ENCODE measurements at places on chromosomes 13 and 19.

DNA sequence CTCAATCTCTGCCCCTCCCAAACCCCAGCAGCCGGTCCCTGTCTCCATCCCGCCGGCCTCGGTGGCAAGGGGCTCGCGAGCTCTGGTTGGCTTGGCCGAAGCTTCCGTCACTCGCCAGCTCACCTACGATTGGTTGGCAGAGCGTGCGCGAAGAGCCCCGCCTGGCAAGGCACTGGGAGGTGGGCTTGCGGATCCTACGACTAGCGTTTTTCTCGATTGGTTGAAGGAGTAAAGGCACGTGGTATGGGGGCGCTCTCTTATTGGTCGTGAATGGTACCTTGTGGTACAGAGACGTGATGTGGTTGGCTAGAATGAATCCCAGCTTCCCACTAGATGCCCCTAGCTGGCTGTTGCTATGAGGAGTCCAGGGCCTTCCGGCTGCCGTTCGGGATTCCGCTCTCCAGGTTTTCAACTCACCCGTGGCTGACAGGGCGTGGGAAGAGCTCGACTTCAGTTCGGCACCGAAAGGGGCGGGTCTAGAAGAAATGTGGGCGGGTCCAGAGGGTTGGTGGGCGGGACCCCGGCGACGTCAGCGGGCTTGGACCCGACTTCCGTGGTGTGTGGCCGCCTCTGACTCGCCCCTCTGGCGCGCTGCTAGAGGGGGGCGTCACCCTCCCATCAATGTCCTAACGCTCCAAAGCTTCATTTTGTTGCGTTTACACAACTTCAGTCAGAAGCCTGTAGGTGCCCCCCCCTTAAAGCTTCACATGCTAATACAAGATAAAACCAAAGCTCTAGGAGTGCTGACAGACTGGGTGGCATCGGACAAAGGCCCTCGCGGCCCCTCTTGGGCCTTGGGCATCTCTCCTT lies 847 bp upstream of the RAP2A start:
- peak; percentile 100 for DNase-seq

GRCh38 chr19:16066611-16067104 lies 9.6 kb upstream of the TPM4 start:
- no peak for DNase-seq

DNA sequence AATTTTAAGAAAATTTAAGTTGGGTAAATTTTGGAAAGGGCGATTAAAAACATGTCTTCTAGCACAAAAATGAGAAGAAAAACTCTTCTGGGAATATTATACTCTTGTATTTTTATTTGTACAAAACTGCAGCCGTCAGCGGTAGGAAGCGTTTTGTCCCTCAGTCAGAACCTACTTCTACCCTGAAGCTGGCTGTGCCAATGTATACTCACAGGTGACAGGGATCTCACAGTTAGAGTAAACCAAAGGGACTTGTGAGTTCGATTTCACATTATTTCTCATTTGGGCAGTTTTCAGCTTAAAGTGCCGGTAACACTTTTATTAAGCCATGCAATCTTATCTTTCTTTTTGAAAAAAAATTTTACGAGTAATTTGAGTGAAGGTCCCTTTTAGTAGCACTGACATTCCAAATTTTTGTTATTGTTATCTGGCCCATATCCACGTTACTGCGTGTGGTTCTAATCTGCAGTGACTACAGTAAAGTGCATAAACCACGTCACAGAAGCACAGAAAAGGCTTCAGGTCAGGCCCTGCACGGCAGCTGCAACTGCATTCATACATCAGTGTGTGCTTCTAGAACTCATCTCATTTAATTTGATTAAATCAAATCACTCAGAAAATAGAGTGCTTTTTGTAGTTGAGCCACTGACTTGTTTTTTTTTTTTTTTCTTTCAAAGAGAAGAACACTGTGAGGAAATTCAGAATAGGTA lies 387.3 kb downstream of the LIG4 start:
- DNase-seq = no peak

DNA sequence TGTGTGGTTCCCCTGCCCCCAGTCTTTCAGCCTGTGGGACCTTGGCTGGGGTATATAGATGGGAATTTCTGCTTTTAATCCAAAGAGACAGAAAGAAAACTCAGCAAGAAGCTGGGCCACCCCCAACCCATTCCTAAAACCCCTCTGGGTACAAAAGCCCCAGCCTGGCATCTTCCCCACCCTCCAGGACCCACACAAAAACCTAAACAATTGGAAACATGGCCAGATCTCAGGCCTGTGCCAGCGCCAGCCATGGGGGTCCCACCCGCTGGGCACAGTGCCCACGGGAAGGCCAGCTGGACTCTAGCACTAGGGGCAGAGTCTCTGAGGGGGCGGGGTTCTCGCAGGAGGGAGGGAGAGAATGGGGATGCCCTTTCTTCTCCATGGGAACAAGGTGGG lies 8.6 kb downstream of the LYL1 start:
- DNase-seq = no peak

- DNase-seq = no peak
These were observed 66.2 kb downstream of the FOXO1 start for GRCh38 chr13:40600149-40600751.

GRCh38 chr19:48977061-48977460 lies 12.0 kb downstream of the FTL start:
- no peak for DNase-seq

GRCh38 chr13:87274209-87274819 lies 396.9 kb upstream of the SLITRK5 start:
- peak; percentile 81 for DNase-seq

DNA sequence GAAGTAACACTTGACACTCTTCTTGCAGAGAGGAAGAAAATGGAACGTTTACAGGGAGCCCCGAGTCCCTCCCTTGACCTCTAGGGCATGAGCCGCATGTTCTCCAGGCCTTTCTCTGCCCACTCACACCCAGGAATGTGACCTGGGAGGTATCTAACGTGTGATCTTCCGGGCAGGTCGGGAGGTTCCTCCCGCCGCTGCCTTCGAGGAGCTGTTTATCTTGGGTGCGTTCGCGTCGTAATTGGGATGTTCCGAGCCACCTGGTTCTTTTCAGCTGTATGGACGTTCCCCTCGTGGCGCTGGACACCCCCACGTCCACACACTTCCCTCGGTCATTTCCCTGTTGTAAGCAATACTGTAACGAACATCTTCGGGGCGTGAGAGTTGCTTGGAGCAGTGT lies 13.6 kb downstream of the ARID3A start:
- DNase-seq = no peak

- DNase-seq = peak; percentile 74
These were observed 185.9 kb downstream of the LHFPL6 start for GRCh38 chr13:39417131-39417530.

- DNase-seq = no peak
These were observed 197.2 kb downstream of the NUFIP1 start for GRCh38 chr13:44792096-44792495.

GRCh38 chr13:49527123-49527522 lies 31.4 kb downstream of the PHF11 start:
- no peak for DNase-seq

GRCh38 chr13:35865341-35866240 lies 265.6 kb downstream of the DCLK1 start:
- DNase-seq = no peak

DNA sequence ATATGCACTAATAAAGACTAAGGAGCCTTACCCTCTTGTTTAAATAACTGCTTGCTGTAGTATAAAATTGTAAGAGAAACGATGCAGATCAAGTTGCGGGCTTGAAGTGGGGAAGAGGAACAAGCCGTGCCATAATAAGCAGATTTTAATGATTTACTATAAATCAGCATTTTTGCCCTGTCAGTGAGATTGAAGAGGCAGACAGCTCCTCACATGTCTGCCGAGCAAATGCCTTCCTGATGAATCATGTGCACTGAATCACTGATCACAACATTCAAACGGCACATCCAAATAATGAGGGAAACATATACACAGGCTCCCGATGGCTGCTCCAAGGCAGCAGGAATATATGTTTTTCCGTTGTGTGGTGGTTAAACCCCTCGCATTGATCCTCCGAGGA lies 282.9 kb downstream of the TSHZ3 start:
- DNase-seq = no peak

- DNase-seq = no peak
These were observed 9.1 kb downstream of the ZMYM2 start for GRCh38 chr13:19967621-19968020.

- no peak for DNase-seq
These were observed 19.1 kb upstream of the SPATA13 start for GRCh38 chr13:24141333-24141910.

DNA sequence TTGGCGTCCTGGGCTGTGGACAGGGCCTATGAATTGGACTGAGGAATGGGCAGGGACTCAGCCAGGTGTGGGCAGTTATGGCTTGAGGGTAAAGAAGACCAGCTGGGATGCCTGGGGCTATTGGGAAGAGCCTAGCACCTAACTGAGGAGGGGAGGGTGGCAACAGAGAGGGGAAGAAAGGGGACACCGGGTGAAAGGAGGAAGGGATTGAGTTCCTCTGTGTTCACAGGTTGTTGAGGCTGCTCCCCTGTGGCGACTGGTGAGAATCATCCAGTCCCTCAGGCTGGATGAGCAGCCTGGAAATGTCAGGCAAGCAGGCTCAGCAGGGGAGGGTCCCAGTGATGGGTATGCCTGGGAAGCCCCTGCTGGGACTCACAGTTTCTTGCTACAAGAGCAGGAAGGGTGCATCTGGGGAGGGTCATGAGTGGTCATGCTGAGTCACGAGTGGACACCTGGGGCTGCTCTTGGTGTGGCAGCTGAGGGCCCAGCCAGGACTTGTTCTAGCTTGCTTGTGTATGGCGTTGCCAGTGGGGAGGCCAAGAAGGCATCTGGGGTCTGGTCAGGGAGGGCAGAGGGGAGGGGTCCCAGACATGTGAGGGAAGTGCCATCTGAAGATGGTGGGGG lies 1.4 kb downstream of the ZNF324 start:
- DNase-seq = no peak

DNA sequence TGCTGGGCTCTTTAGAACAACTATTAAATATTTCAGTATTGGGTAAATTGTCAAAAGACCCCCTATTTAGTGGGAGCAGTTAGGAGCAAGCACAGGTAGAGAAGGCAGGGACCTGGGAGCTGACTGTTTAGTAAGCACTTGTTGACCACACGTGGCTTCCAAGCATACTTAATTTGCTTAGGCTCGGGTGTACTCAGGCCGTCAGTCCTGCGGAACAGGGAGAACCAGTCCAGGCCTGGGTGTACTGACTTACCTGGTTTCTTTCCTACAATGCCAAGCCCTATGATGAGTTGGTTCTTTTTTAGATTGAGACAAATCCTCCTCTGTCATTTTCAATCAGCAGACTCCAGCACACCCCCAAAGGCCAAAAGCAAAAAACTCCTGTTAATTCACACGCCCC lies 90.0 kb downstream of the WDFY2 start:
- DNase-seq = no peak

DNA sequence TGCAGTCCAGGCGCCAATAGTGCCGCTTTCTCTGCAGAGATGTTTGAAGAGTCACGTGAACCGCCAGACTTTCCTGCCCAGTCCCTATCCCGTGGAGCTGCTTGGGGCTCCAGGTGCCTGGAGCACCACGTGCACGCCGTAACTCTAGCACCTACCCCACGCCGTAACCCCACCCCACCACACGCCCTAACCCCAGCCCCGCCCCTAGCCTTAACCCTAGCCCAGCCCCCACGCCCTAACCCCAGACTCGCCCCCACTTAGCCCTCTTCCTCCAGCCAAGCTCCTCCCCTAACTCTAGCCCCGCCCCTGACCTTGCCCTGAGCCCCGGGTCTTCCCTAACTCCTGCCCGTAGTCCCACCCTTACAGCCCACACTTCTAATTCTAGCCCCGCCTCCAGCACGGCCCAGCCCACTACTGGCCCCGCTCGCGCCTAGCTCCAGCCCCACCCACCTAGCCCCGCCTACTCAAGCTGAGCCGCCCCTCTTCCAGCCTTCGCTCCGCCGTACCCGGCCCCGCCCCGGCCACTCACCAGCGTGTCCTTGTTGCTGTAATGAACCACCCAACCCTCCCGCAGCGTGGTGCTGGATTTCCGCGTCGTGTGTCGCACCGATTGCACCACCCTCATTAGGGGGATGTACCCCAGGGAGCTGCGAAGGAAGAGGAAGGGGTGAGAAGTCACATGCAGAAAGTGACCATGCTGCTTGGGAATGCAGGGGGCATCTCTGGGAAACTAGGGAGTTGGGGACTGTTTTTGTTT lies 19.5 kb downstream of the PRKD2 start:
- peak; percentile 94 for DNase-seq

- peak; percentile 84 for DNase-seq
These were observed 759 bp downstream of the RB1 start for GRCh38 chr13:48304143-48304876.

- no peak for DNase-seq
These were observed 311.8 kb downstream of the TSHZ3 start for GRCh38 chr19:31037286-31037980.

DNA sequence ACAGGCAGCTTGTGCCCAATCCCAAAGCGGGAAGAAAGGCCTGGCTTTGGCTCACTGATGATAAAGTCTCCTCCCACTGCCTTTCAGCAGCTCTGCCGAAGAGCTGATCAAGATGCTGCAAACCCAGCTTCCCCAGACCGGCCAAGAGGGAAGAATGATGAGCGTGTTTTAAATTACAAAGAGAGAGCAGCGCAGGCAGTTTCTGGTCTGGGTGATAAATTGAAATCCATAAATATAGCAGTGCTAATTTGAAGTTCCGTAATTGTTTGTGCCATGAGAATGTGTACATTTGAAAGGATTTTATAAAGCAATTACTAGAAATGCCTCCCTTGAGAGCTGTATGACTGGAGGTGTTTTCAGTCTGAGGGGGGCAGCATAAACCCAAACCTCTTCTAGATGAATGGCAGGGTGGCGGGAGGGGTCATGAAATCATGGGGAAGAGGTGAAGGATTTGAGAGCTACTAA lies 171.8 kb downstream of the STK24 start:
- peak; percentile 53 for DNase-seq

GRCh38 chr19:14916848-14917247 lies 24.4 kb upstream of the OR7C2 start:
- DNase-seq = no peak

DNA sequence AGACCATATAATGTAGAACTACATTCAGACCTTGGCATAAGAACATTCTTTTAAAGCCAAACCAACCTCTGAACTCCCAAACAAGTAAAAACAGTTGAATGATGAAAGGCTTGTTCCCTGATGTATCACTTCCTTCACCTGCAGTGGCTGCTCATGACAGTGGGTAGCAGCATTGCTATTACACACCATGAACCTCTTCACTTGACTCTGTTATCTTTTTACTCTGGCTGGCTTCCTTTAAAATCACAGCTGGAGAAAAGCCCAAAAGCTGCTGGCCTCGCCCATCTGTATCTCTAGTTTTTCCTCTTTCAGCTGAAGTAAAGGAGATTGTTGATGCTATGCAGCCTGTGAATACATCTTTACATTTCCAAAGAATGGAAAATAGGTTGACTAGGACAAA lies 22.6 kb downstream of the THSD1 start:
- DNase-seq = no peak

- DNase-seq = no peak
These were observed 271.0 kb downstream of the DNAJC15 start for GRCh38 chr13:43294412-43294811.

DNA sequence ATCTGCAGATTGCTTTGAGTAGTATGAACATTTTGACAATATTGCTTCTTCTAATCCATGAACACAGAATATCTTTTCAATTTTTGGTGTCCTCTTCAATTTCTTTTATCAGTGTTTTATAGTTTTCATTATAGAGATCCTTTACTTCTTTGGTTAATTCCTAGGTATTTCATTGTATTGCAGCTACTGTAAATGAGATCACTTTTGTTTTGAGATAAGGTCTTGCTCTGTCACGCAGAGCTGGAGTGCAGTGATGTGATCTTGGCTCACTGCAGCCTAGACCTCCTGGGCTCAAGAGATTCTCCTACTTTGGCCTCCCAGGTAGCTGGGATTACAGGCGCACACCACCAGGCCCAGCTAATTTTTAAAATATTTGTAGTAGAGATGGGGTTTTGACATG lies 9.8 kb downstream of the CYP2A7 start:
- no peak for DNase-seq
